ENCODE measurements at places on chromosomes 2 and 18.

DNA sequence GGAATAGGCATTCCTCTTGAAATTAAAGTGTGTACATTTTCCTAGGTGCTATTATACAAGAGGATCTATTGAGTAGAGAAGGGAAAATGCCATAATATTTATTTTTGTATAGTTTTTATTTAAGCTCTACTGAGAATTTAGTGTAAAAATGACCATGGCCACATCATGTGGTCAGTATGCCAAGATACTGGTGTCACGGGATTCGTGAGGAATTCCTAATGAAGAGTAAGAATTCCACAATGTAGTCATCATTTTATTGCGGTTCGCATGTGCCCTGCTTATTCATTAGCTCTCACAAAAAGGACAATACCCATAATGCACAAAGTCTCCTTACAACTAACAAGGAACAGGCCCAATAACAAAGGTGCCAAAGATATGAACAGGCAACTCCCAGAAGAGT is 39.3 kb upstream of the PARD3B start:
- no peak overlapping the region for H3K4me3 ChIP-seq
- DNase-seq = no peak
- no peak overlapping the region for H3K27ac ChIP-seq
- no peaks in the 10 kb centered on the region for H3K36me3 ChIP-seq

GRCh38 chr2:43328832-43329231 is 102.4 kb upstream of the ZFP36L2 start:
- no peaks in the 10 kb centered on the region for H3K27me3 ChIP-seq
- no peak for DNase-seq
- no peak overlapping the region for H3K4me3 ChIP-seq
- no peaks in the 10 kb centered on the region for H3K4me1 ChIP-seq

- DNase-seq = no peak
- no peak overlapping the region for H3K27ac ChIP-seq
- H3K4me1 ChIP-seq = peaks cover 29% of the 10 kb centered on the region
- no peaks in the 10 kb centered on the region for H3K27me3 ChIP-seq
- no peak overlapping the region for H3K4me3 ChIP-seq
- H3K36me3 ChIP-seq = no peaks in the 10 kb centered on the region
These were observed 31.2 kb upstream of the GALM start for GRCh38 chr2:38634684-38635083.

DNA sequence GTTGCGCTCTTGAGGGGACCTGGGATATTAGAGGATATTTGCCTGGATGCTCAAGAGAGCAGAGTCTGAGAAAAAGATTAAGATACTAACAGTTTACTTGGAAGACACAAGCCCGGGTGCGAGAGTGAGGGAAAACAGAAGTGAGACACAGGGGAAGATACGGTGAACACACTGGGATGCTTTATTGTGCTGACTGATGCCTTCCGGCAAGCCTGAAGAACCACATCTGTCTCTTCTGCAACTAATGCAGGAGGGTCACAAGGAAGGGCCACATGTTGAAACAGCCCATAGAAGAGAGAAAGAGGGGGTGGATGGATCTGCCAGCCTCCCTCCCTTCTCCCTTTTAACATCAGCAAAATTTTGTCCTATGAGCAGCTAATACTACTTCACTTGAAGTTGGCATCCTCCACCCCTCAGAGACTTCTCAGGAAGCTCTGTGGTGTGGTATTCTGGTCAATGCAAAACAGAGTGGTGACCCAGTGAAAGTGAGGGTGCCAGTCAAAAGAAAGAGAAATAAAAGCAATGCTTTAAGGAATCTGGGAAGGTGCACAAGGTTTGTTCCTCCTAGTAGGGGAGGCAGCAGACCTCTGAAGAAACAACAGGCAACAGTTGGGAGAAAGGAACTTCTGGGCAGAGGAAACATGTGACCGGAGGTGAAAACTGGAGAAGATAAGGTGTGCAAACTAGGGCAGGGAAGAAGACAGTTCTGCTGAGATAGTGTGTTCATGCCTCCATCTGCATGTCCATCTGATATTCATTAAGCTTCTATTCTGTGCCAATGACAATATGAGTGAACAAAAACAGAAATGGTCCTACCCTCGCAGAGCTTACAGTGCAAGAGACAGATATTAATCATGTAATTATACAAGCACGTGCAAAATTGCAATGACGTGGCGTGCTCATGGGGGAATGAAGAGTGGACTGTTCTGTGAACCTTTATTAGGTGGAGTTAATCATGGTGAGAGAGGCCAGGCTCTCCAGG is 107.1 kb downstream of the LYPD6B start:
- H3K27me3 ChIP-seq = peaks cover 7% of the 10 kb centered on the region
- no peak for DNase-seq
- H3K4me3 ChIP-seq = no peak overlapping the region
- H3K27ac ChIP-seq = no peak overlapping the region

GRCh38 chr2:194096402-194096801 is 1560.6 kb upstream of the SLC39A10 start:
- no peaks in the 10 kb centered on the region for H3K27me3 ChIP-seq
- no peak overlapping the region for H3K27ac ChIP-seq
- H3K36me3 ChIP-seq = no peaks in the 10 kb centered on the region
- H3K4me1 ChIP-seq = no peaks in the 10 kb centered on the region
- no peak for DNase-seq

Measured in activated CD4-positive, alpha-beta memory T cell treated with anti-CD3 and anti-CD28 coated beads for 36 hours (primary cell).